ENCODE measurements at places on chromosomes 6 and 20.

DNA sequence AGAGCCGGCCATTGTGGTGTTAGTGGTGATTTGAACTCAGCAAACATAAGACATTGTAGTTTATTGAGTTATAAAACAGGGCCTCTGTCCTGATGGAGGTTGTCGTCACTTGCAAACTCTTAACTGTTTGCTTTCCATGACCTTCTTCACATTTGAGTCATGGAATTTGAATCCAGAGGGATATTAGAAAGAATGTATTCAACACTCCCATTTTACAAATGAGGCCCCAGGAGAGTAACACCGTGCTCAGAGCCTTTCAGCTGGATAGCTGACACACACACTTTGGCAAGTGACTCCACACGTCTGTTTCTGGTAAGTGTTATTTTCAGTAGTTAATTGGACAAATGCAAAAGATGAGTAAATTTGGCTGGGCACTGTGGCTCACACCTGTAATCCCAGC lies 72.4 kb upstream of the XRN2 start:
- no peak for DNase-seq

DNA sequence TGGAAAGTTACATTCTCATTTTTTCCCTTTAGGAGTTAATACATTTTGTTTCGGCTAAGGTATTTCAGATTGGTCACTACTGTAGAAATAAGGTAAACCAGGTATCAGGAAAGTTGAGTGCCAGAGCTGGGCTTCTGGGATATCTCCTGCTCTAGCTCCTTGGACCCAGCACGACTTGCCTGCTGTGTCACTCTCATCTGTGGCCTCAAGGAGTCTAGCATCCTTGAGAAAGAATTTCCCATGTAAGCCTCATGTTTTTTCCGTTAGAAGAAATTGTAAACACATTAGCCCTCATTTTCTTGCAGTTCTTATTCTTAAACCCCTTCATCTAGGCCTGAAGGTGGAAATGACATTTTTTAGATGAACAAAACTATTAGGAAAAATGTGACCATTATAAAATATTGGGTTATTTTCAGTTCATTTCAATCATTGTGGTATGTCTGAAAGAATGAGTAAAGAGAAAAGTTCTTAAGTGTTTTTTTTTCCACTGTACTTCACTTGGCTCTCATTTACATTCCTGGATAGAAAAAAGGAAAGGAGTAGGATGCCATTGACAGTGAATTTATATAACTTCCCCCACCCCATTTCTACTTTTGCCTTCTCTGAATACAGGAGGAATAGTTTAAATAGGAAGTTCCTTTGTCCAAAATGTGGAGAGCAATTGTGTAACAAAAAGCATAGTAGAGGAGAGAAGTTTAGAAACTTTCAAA lies 46.7 kb downstream of the CD2AP start:
- DNase-seq = no peak

GRCh38 chr6:144219056-144219685 lies 66.0 kb upstream of the UTRN start:
- no peak for DNase-seq

GRCh38 chr6:30782425-30783014 lies 38.2 kb upstream of the IER3 start:
- DNase-seq = no peak

DNA sequence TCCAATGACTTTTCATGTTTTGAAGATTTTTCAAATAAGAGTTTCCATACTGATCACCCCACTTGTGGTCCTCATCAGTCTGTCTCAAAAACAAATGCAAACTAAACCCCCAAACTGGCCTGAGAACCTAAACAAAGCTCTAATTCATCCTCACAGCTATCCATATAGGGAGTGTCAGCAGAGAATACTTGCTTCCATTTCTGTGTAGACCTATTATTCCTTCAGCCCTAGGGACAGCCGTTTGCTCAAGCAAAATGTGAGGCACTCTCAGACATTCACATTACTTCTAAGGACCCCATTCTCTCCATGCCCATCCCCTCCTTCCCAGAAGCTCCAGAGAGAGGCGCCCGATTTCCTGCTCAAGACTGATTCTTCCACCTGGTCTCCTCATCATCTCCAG lies 24.6 kb downstream of the DNAAF9 start:
- DNase-seq = no peak

GRCh38 chr6:52538252-52538900 lies 38.5 kb downstream of the TRAM2 start:
- DNase-seq = peak; percentile 23

- DNase-seq = no peak
Measured at GRCh38 chr6:87828044-87828443, 126.0 kb upstream of the AKIRIN2 start.

DNA sequence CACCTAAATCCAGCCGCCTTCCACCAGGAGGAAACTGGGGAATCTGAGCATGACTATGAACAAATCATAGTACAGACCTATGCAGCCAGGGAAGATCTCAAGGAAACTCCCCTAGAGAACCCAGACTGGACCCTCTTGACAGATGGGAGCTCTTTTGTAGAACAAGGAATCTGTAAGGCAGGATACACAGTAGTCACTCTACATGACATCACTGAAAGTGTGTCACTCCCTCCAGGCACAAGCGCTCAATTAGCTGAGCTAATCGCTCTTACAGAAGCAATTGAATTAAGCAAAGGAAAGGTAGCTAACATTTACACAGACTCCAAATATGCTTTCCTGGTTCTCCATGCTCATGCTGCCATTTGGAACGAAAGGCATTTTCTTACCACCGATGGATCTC lies 36.8 kb downstream of the PLN start:
- no peak for DNase-seq

- no peak for DNase-seq
Measured at GRCh38 chr6:18186540-18187250, 31.5 kb downstream of the KDM1B start.

- no peak for DNase-seq
Measured at GRCh38 chr6:159935065-159935464, 33.8 kb upstream of the IGF2R start.

- no peak for DNase-seq
Measured at GRCh38 chr6:78251931-78252330, 599.1 kb downstream of the MEI4 start.

- no peak for DNase-seq
Measured at GRCh38 chr6:54107470-54108090, 3.7 kb upstream of the MLIP start.

DNA sequence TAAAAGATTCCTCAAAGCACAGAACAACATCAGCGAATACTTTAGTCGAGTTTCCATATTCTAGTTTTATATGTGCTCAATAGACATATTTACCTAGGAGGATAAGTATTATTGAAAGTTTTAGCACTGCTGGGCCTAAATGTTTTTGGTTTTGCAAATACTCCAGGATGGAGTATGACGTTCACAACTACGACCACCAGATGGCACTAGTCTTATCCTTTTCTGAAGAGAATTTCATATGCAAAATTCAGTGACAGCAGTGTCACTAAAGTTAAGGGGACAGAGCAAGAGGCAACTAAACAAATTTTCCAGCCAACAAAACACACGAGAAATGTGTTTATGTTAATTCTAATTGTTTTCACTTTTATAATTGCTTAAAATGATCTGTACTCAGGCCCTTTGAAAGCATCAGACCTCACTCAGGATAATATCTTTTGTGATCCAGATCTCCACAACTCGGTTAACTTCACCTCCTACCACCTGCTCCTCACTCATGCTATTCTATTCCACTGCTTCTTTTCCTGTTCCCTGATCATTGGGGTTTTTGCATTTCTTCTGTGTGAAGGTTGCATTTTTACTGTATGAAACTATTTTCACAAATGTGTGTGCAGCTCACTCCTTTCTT lies 220.8 kb downstream of the TRDN start:
- DNase-seq = peak; percentile 66

- DNase-seq = no peak
Measured at GRCh38 chr6:6683969-6684833, 95.7 kb downstream of the LY86 start.

DNA sequence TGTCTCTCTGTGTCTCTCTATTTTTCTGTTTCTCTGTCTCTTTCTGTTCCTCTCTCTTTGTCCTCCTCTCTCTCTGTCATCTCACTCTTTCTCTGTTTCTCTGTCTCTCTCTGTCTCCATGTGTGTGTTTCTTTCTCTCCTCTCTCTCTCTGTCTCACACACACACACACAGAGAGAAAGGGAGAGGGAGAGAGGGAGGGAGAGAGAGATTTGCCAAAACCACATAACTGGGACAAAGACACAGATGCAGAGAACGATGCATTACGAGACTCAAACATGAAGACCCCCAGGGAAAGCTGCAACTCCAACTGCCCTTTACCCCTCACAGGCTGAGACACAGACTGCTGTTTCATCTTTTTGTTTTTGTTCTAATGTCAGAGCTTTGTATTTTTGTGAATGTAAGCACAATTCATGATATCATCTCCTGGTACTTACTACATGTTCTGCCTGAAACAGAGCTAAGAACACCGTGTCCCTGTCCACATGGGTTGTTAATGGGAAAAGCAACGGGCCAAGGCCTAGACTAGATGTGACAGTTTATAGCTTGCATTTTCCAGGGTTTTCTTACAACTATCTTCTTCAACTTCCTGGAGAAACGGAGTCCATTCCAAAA lies 177.1 kb upstream of the ARID1B start:
- no peak for DNase-seq

- no peak for DNase-seq
Measured at GRCh38 chr20:4513720-4514119, 208.0 kb upstream of the PRND start.

DNA sequence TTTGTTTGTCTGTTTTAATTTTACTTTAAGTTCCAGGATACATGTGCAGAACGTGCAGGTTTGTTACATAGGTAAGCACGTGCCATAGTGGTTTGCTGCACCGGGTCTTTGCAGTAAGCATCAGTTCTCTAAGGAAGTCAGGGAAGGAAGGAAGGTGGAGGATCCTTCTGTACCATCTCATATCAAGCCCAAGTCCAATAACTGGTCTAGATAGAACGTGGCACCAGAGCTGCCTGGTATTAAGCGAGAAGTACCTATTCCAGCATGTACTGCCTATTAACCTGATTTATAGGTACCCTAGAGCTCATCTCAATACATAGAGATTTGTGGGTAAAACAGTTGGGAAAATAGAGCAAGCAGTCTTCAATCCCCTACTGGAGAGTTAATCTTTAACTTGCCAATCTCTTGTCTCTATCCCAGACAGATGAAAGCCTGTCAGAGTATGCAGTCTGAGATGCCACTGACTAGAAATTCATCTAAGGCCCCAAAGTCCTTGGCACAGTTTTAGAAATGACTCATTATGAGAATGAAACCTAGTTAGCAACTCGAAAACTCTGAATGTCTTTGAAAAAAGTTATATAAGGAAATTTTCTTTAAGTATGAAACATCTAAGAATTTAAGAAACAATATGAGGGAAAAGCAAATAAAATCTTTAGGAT lies 144.9 kb downstream of the TFAP2A start:
- no peak for DNase-seq

GRCh38 chr6:141587482-141588266 lies 545.1 kb upstream of the GJE1 start:
- DNase-seq = no peak

Data from anterior cingulate cortex (tissue), 58 donors.